GM12878 (cell line): ENCODE measurements at places on chromosomes 7 and 10. TPM values are rescaled to one million over a fixed set of nuclear protein-coding genes. Genes with fewer than 3 reads are reported as not detected.

CPA2 gene
- total RNA-seq = 1.4 and 1.9 TPM in 2 replicates

SFTPA1 gene
- 2.4 and 3.7 TPM in 2 replicates for total RNA-seq

TAS2R3 gene
- 0.21 and 0.24 TPM in 2 replicates for total RNA-seq

LUC7L2 gene
- 86.5 and 98.7 TPM in 2 replicates for total RNA-seq

TAF5 gene
- total RNA-seq = 6.6 and 7.1 TPM in 2 replicates

ANLN gene
- total RNA-seq = 29.1 and 30.3 TPM in 2 replicates

IL6 gene
- total RNA-seq = not detected in 2 replicates

OPTN gene
- total RNA-seq = 34.0 and 34.8 TPM in 2 replicates

STAMBPL1 gene
- 24.8 and 26.3 TPM in 2 replicates for total RNA-seq

PODXL gene
- 0.59 and 0.66 TPM in 2 replicates for total RNA-seq

FRMD4A gene
- total RNA-seq = 62.2 and 65.5 TPM in 2 replicates

MOGAT3 gene
- not detected in 2 replicates for total RNA-seq

CRHR2 gene
- not detected in 2 replicates for total RNA-seq

PCDH15 gene
- 0.05 TPM in 1 of 2 replicates, not detected in the other for total RNA-seq

DNAJC12 gene
- total RNA-seq = 1.2 and 2.1 TPM in 2 replicates

DNA sequence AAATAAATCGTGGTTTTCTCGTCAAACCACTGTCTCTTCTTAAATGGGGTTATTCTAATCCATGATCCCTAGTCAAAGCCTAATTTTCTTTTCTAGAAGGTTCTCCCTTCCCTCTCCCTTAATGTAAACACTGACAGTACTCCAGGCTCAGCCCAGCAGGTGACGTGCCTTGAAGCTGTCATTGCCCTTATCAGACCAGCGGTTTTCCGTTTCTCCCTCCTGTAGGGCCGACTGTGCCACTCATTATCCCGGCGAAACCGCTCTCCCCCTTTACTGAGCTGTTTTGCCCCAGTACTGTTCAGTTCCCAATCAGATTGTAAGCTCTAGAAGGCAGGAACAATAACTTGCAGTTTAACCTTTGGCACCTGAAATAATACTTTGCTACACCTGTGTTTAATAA is 153.5 kb upstream of the RHEB start:
- DNase-seq = no peak

- no peak for DNase-seq
These were observed 54.4 kb upstream of the SEC61G start for GRCh38 chr7:54813398-54813797.

GRCh38 chr7:32053204-32053603 is 17.0 kb downstream of the PDE1C start:
- DNase-seq = no peak

DNA sequence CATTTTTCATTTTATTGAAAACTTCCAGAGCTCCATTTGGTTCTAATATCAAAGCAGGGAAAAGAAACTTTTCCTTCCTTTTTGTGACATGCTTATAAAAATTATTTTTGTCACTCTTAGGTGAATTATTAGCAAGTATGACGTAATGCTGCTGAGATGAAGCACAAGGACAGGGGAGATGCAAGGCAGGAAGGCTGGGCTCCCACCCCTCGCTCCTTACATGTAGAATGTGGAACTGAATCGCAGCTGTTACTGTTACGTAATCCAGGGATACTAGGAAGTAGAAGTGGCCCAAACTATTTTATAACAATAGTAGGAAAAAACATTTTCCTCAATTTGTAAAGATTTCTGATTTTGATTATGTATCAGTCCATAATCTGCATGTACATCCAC is 17.1 kb upstream of the GTPBP4 start:
- no peak for DNase-seq

DNA sequence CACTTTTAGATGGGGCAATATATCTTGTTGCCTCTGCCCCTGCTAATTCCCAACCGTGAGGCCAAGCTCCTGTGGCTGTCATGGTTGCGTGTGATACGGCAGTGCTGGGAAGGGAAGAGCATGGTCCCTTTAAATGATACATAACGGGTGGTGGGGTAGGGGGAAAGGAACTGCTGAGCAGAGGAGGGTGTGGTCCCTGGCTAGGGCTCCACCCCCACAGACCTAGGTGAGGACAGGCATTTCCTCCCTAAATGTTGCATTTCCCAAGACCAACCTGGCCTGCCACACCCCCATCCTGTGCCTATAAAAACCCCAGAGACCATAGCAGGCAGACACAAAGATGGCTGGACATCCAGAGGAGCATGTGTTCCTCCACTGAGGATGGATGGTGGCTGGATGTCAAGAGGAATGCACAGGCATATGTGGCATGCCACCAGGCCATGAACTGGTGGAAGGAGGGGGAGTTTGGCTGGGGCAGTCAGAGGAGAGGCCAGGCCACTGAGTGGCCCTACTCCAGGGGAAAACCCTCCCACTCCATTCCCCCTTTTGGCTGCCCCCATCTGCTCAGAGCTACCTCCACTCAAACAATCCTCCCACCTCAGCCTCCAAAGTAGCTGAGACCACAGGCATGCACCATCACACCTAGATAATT is 104.0 kb downstream of the PLXDC2 start:
- DNase-seq = no peak

GRCh38 chr10:118472415-118473304 is 122.8 kb downstream of the PRLHR start:
- no peak for DNase-seq

- no peak for DNase-seq
These were observed 1.1 kb upstream of the GIMAP1 start for GRCh38 chr7:150715293-150715692.

DNA sequence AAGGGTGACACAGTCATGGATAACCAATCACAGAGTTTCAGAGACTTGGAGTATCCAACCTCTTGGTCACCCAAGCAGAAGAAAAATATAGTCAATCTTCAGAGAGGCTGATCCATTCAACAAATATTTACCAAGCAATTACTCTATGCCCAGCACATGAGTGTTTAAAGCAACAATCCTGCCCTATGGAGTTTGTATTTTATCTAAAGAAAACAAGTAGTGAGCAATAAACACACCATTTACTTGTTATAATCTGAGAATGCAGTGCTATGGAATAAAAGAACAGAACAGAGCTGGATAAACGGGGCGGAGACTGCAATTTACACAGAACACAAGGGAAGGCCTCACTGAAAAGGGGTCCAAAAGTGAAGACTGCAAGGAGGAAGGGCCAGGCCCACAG is 63.8 kb downstream of the GRB10 start:
- no peak for DNase-seq

- DNase-seq = no peak
These were observed 448.6 kb upstream of the NRP1 start for GRCh38 chr10:33783078-33783477.

DNA sequence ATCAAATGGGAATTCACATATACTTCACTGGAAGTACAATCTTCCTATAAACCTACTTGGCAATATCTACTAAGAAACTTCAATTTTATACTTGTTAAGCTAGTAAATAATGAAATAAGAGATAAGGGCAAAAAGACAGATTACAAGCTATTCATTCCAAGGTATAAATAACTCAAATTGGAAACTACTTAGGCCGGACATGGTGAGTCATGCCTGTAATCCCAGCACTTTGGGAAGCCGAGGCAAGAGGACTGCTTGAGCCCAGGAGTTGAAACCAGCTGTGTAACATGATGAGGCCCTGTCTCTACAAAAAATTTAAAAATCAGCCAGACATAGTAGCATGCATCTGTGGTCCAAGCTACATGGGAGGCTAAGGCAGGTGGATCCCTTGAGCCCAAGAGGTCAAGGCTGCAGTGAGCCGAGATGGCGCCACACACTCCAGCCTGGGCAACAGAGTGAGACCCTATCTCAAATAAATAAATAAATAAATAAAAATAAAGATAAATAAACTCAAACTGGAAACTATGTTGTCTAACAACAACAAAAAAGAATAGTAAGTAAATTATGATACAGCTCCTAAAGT is 37.6 kb downstream of the ARHGAP21 start:
- DNase-seq = no peak

DNA sequence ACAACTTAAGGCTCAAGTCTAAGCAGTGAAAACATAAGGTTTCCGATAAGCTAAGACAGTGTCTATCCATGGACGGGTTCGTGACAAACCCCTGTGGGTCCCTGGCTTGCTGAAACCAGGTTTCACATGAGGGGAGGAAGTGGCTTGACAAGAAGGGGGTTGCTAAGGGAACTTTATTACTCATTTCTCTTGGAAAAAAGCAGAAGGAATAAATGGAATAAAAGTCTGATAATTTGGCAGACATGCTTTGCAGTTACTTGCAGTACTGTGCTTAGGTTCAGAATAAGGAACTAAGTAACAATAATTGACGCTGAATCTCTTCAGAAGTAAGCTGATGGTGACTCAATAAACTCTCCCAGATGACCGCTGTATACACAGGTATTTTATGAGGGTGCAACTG is 34.7 kb downstream of the RBM17 start:
- DNase-seq = no peak

DNA sequence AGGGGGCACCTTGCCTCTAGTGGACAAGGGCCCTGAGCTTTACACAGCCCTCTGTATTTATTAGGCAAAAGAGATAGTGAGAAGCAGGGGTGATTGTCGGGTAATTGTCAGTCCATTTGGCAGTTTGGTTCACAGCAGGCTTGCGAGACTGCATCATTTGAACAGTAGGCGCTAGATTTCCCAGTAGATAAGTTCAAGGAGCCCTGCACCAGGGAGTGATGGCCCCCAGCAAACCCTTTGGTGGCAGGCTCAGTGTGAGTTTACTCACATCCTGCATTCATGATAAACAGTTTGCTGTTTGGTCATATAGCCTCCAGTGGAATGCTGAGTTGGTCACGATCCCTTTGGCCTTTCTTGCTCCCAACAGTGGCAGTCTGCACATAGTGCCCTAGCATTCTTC is 59.4 kb downstream of the MARCHF5 start:
- no peak for DNase-seq

GRCh38 chr7:121634356-121634755 is 238.2 kb upstream of the FAM3C start:
- DNase-seq = no peak

DNA sequence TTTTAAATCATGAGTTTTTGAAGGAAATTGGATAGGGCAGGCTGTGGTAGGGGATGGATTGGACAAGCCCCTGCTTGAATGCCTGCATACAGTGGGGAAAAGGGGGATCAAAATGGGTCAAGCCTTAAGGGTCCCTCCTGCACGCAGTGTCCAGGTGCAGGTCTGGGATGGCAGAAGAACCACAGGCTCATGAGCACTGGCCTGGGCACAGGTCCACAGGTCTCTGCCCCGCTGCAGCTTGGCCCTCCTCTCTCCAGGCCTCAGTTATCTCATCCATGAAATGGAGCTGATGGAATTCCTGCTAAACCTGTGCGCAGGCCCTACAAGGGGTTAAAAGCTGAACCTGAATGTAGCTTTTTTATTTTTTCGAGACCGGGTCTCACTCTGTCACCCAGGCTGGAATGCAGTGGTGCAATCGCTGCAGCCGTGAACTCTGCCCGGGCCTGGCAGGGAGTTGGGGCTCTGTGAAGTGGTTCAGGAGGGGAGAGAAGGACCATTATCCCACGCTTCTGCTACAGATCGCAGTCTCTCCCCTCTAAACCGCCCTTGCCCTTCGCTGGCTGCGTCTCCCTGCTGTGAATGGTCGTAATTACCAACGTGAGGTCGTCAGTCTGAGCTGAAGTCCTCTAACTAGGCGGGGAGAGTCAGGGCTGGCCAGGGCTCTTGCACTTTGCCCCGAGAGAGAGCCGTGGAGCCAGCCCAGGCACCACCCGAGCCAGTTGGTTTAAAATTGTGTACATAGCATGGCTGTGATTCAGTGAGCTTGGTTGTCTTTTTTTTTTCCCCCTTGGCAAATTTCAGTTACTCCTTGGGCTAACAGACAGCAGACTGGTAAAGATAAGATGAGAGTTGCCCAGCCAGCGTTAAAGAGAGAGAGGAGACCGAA is 77.5 kb upstream of the GTF2I start:
- no peak for DNase-seq

DNA sequence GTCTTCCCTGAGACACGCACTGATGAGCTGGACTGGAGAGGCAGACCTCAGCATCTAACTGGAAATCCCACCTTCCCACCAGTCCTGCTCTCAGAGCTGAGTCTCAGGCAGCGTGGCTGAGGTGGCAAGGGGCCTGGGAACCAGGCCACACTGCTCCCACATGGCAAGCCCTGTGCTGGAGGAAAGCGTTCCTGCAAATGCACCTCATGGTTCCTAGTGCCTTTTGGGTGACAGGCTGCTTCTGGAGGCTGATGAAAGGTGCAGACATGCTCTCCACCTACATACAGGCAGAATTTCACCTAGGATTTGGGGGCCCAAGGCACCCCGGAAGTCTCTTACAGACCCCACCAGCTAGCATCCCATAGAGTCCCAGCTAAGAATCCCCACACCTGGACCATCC is 432.9 kb upstream of the FOXK1 start:
- DNase-seq = no peak

DNA sequence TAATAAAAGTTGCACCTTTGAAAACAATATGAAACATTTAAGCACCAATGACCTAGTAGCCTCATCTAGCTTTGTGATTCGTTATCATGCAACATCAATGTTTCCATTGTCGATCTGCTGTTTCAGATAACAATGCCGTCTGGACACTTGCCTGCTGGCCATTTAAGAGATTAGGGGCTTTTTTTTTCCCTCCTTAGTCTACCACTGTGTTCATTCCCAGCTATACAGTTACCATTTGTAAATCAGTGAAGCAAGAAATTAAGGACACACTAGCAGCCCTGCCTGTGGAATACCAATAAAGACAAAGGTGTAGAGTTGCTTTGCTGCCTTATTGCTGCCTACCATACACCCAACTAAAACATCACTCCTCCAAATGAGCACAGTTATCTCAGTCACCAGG is 37.6 kb upstream of the MYO3A start:
- no peak for DNase-seq

DNA sequence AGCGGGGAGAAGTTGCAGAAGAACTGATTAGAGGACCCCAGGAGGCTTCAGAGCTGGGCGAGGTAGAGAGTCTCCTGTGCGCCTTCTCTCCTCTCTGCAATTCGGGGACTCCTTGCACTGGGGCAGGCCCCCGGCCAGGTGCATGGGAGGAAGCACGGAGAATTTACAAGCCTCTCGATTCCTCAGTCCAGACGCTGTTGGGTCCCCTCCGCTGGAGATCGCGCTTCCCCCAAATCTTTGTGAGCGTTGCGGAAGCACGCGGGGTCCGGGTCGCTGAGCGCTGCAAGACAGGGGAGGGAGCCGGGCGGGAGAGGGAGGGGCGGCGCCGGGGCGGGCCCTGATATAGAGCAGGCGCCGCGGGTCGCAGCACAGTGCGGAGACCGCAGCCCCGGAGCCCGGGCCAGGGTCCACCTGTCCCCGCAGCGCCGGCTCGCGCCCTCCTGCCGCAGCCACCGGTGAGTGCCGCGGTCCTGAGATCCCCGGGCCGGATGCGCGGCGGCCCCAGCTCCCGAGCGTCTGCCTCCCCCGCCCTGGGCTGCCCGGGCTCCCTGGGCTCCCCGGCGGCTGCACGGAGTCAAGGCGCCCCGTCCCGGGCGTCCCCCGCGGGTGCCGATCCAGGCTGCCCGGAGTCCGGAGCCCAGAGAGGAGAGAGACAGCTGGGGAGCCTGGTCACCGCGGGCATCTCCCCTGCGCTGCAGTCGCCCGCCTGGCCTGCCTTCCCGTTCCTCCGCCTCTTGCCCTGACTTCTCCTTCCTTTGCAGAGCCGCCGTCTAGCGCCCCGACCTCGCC is at the start of gene PLAU:
Gene PLAU (plus strand): TSS at position 369 of the 789 bp plus-strand sequence. CDS start 424 bp downstream, outside the sequence.
- no peak for DNase-seq
